ENCODE measurements at places on chromosomes 5 and 9.

DNA sequence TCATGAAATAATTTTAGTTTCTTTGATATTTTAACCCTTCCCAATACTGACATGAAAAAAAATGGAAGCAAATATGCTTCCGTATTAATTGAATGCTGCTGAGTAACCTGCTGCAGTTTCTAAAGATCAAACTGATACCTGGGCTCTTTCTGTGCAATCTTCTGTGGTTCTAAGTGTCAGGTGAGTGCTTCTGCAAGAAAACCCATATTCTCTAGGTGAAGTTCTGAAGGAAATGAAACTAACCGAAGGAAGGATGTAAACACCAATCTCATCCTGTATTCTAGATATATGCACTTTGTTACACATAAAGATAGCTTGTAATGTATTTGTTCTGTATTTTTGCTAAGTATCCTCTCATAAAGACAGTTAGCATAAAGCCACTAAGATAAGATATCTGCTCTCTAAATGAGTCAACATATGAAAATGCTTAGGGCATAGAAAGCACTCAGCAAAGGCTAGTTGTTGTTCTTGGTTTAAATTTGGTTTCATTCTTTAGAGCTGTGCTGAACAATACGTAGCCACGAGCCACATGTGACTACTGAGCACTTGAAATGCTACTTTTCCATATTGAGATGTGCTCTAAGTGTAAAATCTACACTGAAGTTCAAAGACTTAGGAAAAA, 52.0 kb downstream of the ITGA2 start:
- DNase-seq, result peak; percentile 28

DNA sequence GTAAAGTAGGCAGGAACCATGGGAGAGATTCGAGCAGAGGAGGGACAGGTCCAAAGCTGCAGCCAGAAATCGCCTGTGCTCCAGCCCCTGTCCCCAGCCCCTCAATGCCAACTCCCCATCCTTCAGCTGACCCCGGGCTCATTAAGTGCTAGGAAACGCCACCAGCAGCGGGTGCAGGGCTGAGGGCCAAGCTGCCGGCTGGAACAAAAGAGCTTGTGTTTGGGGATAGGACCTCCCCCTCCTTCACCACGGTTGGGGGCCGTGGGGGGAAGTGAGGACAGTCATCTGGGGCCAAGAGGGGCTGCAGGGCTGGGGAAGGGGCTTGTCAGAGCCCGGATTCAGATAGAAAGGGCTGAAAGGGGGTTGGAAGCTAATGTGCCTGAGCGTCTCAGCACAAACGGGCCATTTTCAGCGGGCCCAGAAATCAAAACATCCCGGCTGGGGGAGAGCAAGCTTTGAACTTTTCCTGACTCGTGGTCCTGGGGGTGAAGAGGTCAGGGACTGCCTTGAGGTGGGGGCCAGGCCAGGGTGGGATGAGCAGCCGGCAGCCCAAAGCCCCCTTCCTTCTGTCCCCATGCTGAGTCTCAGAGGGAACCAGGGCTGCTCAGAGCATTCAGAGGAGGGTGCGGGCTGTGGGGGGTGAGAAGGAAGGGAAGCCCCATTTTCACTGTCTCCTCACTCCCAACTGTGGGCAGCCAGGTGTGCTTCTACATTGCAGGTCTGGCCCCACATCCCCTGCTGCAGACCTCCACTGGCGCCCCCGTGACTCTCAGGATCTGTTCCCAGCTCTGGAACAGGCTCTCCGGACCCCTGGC, 69.4 kb upstream of the DAB2IP start:
- no peak for DNase-seq

GRCh38 chr9:68947842-68948569, 65.9 kb downstream of the PRKACG start:
- DNase-seq, result no peak

- DNase-seq, result no peak
Observed at GRCh38 chr5:73482383-73483136, 15.7 kb upstream of the BTF3 start.

DNA sequence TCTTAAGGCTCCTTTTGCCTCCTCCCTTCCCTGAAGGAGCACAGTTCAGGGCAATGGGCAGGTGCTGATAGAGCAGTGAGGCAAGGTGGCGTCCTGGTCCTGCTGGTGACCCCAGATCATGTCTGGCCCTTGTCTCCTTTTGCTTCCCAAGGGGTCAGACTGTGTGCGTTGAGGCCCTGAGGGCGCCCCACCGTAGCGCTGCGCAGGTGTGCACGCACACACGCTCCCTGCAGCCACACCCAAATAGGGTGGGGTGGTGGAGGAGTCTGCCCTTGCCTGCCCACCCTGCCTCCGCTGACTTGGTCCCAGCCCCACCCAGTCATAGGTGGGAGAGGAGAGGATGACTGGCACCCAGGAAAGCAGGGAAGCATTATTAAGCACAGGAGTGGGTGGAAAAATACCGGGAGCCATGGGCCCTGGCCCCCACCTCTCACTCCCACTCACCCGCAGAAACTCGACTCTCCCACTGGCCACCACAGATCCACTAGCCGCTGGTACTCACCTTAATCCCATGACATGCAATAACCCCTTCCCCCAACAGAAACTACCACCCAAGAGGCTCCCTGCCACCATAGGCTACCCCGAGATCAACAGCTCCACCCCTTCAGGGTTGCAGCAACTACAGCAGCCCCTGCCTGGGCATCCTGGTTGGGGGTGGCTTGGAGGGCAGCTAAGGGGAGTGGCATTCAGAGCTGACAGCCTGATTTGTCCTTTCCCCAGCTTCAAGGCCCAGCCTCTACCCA, 16.7 kb downstream of the PDLIM4 start:
- DNase-seq, result no peak

GRCh38 chr5:145856285-145856818, 16.5 kb downstream of the GRXCR2 start:
- DNase-seq, result no peak

DNA sequence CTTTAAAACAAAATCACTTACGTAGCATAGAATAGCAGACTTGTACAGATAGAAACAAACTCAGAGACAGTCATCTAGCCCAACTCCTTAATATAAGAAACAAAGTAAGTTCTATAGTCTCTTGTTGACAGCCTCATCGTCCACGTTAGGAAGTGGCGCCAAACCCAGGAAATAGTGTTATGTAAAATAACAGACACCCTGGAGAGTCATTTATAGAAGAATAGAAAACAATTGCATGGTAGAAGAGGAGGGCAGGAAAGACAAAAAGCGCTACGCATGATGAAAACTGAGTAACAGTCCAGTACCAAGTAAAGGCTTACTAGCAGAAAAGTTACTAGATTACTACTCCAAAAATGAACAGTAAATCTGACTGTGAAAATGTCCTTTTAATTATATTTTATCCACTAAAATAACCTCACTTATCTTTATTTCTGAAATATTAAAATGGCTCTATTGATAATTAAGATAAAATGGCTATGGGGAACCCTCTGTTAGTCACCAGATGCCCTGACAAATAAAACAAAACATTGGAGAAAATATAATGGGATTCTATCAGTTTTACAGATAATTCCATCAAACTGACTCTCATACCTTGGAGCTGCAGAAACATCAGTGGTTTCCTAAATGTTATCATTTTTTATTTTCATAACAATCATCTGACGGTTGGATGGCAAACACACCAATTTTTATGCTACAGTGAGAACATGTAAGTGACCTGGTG, 434.0 kb upstream of the C9orf72 start:
- DNase-seq, result no peak

- no peak for DNase-seq
Observed at GRCh38 chr9:124010665-124011321, 775 bp upstream of the LHX2 start.

- no peak for DNase-seq
Observed at GRCh38 chr9:96617439-96618185, 2.0 kb downstream of the CDC14B start.

- no peak for DNase-seq
Observed at GRCh38 chr9:115880221-115880885, 273.2 kb upstream of the PAPPA start.

GRCh38 chr5:82676661-82677060, 398.5 kb upstream of the RPS23 start:
- DNase-seq, result no peak

- no peak for DNase-seq
Observed at GRCh38 chr5:1771149-1772065, 28.2 kb downstream of the MRPL36 start.

- DNase-seq, result no peak
Observed at GRCh38 chr9:93774331-93775102, 180.6 kb downstream of the BARX1 start.

DNA sequence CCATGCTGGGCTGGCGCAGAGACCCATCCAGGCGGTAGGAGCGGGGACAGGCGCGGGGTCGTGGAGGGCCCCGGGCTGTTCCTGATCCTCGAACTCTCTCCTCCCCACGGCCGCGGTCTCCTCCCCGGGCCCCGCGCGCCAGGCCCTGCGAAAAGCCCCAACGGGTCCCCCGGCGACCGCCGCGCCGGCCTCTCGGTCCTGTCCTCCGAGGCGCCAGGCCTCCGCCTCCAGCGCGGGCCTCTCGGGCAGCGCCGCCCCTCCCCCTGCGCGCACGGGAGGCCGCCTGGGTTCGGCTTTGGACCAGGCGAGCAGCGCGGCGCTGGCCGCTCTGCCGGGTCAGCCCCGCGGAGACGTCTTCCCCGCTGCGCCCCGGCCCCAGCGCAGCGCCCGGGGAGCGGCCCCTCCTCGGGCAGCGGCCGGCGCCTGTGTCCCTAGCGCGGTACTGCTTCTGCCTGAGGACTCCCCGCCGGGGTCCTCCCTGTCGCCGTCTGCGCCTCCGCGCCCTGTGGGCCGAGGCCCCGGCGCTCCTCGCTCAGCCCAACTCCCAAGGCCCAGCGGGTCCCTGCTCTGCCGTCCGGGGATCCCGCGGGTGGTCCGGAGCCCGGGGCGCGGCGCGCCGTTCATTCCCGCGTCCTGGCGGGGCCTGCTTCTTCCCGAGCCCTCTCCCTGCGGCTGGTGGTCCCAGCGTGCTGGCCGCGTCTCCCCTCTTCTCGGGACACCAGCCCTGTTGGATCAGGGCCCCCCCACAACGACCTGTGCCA, 13.4 kb downstream of the COL23A1 start:
- DNase-seq, result no peak

- no peak for DNase-seq
Observed at GRCh38 chr9:99400184-99400731, 178.2 kb downstream of the SEC61B start.

GRCh38 chr9:133855802-133856521, 117.8 kb upstream of the SARDH start:
- DNase-seq, result peak; percentile 2

DNA sequence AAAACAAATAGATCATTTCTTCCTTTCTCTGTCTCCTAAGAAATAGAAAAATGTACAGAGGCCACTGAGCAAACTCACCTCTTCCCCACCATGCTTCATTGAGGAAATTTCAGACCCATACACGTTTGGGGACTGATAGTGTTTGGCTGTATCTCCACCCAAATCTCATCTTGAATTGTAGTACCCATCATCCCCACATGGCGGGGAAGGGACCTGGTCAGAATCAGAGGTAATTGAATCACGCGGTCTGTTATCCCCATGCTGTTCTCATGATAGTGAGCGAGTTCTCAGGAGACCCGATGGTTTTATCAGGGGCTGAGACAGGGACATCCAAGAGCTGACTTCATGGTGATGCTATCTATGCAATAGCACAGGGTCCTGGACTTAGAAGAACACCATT, 1655.8 kb downstream of the MAT2B start:
- DNase-seq, result no peak

DNA sequence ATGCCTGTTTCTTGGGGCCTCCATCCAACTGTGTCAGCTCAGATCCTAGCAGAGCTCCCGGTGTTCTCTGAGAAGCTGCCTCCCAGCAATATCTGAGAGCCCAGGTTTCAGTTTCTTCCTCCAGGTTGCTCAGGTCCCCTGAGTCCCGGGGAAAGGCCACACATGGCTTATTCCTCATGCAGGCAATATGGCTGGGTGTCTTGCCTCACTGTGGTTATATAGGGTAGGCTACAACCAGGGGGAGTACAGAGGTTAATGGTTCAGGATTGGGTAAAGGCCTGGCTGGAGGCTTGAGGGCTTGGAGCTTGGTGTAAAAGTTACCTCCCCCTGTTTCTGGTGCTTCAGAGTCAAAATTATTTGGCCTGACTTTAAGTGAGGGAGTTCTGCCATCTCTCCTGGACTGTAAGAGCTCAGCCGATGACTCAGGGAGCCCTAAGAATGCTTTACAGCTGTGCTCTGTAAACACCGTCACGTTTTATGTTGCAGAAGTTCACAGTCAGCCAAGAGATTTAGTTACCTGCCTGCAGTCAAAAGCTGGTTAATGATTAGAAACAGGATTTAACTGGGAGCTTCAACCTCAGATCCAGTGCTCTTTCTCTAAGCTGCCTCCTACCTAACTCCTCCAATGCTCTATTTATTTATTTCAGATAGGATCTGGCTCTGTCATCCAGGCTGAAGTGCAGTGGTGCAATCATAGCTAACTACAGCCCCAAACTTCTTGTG, 24.3 kb upstream of the UBAP2 start:
- DNase-seq, result no peak

DNA sequence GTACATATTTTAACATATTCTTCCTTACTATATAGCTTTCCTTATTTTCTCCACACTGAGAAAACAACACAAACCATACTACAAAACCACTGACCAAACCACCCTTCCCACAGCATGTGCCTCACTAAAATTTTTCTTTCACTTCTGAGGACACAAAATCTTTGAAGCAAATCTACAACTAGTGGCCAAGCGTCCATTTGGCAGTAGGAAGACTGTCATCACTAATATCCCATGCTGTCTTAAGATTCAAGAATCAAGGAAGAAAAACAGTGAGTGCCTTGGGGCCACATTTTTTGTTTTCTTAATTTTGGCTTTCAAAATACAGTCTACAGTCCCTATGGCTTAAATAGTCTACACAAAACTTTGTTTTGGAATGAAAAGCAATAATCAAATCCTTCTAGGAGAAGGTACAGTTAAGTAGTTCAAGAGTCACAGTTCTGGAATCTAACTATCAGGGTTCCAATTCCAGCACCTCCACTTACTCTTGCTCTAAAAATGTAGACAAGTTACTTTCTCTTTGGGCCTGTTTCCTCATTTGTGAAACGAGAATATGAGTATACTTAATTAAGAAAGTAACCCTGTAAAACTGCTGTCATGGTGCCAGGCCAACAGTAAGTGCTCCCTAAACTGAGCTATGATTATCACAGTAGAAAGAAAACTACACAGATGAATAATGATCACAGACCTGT, 227.9 kb downstream of the BNC2 start:
- DNase-seq, result no peak

- no peak for DNase-seq
Observed at GRCh38 chr9:114456929-114457328, 48.3 kb downstream of the WHRN start.

- no peak for DNase-seq
Observed at GRCh38 chr5:135979510-135979909, 24.7 kb upstream of the LECT2 start.

- DNase-seq, result no peak
Observed at GRCh38 chr9:93603906-93604326, 27.5 kb downstream of the PHF2 start.

GRCh38 chr5:146112476-146112875, 7.1 kb upstream of the PLAC8L1 start:
- DNase-seq, result no peak

DNA sequence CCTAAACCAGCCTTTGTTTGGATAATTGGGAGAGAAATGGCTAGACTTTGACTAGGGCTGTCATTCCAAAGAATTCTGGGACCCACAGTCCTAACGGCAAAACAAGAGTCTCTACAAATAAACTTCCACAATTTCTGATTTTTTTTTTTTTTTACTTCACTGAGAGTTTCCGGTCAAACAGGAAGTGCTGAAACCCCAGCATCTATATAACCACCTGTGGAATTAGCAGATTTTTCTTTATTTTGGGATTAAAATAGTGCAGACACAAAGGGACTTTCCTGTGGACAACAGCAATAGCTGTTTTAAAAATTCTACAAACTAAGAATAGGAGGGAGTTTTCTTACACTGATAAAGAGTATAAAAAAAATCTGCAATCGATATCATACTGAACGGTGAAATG, 157.4 kb downstream of the ARSB start:
- no peak for DNase-seq
